Myocyte (in vitro differentiated cells): ENCODE measurements at places on chromosomes 2 and 18. TPM values are rescaled to one million over a fixed set of nuclear protein-coding genes. Genes with fewer than 3 reads are reported as not detected.

Gene COL4A4
- total RNA-seq: 0.36 and 0.64 TPM in 2 replicates

DNA sequence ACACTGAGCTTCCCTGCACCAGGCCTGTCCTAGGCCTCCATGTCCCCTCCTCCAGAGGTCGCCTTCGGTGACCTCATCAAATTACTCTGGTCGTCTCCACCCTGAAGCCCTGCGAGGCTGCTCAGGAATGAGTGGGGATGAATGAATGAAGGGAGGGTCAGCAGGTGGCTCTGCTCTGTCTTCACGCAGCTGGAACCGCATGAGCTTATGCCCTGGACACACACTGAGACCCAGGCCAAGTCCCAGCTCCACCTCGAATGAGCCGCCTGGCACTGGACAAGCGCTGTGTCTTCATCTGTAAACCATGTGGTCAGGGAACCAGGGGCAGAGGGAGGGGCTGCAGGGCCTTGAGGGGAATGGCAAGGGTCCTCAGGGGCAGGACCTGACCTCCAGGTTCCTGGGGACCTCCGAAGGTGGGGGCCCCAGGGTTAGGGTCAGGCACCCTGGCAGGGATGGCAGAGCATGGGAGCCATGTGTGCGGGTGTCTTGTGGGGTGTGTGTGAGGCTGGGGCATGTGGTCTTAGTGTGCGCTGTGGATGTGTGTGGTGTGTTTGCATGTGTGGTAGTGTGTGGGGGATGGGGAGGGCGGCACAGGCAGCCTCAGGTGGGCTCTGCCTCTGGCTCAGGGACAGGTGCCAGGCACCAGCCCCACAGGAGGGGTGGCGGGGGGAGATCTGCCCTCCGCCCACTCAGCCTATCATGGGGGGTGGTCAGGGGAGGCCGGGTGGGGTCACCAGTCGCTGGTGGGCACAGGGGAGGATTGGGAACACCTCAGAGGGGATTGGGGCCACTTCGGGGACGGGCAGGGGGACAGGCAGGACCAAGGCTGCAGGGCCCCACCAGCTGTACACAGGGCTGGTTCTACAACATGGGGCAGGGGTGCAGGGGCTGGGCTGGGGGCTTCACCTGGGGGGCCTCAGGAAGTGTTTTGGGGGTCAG is 13.9 kb downstream of the ODC1 start:
- no peak for DNase-seq

Gene PPP4R1
- total RNA-seq: 66.9 and 79.8 TPM in 2 replicates

Gene SCN9A
- total RNA-seq: 2.8 and 2.9 TPM in 2 replicates

Gene DYSF
- total RNA-seq: 114 and 149 TPM in 2 replicates

Gene TMEM247
- total RNA-seq: not detected in 2 replicates

DNA sequence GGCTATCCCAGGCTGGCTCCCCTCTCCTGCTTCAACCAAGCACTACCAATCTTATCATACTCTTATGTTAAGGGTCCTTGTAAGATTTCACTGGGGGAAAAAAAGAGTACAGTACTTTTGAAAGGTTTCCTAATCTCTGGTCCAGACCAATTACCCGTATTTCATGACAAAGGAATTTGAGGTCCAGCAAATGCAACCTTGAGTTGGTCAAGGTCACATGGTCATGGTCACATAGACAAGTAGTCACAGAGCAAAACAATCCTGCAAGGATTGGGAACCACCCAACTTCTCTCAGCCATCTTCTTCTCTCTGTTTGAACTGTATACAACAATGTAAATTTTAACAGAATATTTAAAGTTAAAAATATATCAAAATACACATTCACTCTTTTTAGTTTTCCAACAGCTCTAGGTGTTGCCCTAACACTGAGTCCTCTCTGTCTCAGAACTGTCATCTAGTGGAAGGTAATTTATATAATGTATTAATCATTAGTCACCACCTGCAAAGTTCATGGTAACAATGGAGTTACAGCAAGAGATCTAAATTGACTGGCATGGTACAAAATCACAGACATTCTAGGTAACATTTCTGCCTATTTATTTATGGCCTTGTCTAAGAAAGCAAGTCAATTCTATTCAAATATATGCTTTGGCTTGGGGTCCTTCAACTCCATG is 21.5 kb downstream of the DTNB start:
- peak; percentile 27 for DNase-seq
